Astrocyte (in vitro differentiated cells and primary cell): ENCODE measurements at places on chromosomes 12 and 14. TPM values are rescaled to one million over a fixed set of nuclear protein-coding genes. Genes with fewer than 3 reads are reported as not detected.

The SLC38A4 gene
- total RNA-seq: 1.5 and 1.6 TPM in 2 replicates

The NPAS3 gene
- total RNA-seq: 2.2 and 2.6 TPM in 2 replicates

The CLEC4E gene
- total RNA-seq: not detected in 2 replicates

The NUDT4 gene
- 54.8 and 60.2 TPM in 2 replicates for total RNA-seq

The SLC25A47 gene
- total RNA-seq: not detected in 2 replicates

The MYO1A gene
- 0.34 TPM in 1 of 2 replicates, not detected in the other for total RNA-seq

- DNase-seq: peak; percentile 65
Measured at GRCh38 chr14:55430024-55430690, 10.3 kb downstream of the TBPL2 start.

DNA sequence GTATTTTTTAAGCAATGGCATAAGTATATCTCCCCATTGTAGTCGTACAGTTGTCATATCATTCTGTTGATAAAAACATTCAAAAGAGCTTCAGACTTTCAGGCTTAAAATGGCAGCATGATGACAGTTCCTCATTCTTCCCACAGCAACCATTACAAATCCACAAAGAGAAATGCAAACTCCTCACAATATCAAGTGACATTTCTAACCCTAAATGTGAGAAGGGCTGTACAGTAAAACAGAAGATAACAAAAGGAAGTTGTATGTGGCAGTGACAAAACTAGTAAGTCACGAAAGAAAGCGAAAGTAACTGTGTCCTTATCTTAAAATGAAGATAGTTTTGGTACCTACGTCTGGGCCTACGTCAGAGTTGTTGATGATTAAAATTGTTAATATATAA lies 46.7 kb downstream of the GXYLT1 start:
- DNase-seq: no peak

DNA sequence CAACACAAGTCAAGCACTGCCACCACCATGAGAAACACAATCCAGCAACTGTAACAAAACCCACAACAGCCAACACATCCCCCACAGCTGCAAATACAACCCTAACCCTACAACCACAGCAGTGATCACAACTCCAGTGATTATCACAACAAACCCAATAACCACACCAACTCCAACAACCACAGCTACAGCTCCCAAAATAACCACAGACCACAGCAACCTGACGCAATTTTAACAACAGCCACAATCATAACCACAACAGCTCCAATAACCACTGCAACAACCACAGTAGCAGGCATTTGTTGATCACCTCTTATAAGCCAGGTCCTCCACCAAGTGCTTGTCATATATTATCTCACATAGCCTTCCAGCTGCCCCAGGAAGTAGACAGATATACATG lies 42.2 kb upstream of the FAM181A start:
- no peak for DNase-seq

- DNase-seq: no peak
Measured at GRCh38 chr14:76870166-76870565, 44.0 kb downstream of the LRRC74A start.

DNA sequence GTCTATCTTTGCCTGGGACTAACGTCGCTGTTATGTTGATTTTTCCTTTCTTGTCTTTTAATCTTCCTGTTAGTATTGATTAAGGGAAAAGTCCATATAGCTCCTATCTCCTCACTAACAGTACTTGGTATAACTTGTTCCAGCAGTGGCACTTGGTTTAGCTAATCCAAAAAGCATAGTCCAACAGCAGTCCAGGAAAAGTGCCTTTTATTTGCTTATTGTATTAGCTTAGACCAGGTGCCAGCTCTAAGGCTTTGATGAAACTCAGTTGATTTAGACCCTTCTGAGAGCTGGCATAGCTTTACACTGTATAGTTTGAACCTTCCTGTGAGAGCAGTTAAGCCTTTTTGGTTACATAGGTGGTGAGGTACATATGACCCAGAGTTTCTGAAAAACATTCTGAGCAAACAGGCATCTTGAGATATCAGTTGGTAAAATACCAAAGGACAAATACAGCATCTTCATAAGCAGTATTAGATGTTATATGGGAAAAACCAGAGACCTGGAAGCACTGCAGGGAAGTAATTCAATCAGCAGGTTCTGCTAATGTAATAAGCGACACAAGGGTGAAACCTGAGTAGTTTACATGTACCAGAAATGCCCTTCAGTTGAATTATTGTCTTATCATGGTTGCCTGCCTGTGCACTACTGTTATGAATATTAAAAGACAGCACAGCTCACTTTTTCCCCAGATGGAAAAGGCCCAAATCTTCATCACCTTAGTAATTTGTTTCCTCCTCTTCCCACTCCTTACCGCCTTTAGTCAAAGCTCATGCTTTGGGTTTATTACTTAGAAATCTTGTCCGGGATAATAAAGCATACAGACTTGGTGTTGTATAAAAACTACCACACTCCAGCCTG lies 13.0 kb downstream of the PELI2 start:
- no peak for DNase-seq

DNA sequence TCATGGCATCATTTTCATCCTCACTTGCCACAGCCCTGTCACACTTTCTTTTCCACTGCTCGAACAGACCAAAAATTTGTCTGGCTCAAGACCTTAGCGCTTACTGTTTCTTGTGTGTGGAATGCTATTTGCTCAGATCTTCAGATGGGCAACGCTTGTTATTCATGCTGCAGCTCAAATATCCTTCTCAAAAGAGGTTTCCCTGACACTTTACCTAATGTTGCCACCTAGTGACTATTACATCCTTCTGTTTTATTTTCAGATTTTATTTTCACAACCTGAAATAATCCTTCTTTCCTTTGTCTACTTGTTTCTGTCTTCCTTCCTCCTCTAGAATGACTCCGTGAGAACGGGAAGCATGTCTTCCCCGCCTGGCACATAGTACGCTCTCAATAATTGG lies 5.6 kb downstream of the FBXO33 start:
- peak; percentile 58 for DNase-seq

- no peak for DNase-seq
Measured at GRCh38 chr12:98532687-98533304, 17.4 kb downstream of the TMPO start.

- DNase-seq: no peak
Measured at GRCh38 chr12:6959058-6959804, 8.1 kb downstream of the PTPN6 start.
